CD4-positive, alpha-beta T cell treated with Interleukin-1 beta for 1 hour (primary cell): ENCODE measurements at places on chromosomes 5 and 9.

DNA sequence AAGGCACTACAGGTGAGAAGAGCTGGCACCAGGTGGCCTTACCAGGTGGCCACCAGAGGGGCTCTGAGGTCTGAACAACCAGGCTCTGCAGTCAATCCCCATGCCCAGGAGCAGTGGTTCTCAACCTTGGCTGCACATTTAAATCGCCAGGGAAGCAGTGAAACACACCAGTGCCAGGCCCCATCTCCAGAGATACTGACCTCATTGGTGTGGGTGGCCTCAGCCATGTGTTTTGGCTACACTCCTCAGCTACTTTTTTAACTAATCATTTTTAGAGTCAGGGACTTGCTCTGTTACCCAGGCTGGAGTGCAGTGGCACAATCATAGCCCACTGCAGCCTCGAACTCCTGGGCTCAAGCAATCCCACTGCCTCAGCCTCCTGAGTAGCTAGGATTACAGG lies 56.0 kb downstream of the GABBR2 start:
- DNase-seq = no peak

- DNase-seq = no peak
These were observed 287.9 kb downstream of the SMARCA2 start for GRCh38 chr9:2303056-2303455.

DNA sequence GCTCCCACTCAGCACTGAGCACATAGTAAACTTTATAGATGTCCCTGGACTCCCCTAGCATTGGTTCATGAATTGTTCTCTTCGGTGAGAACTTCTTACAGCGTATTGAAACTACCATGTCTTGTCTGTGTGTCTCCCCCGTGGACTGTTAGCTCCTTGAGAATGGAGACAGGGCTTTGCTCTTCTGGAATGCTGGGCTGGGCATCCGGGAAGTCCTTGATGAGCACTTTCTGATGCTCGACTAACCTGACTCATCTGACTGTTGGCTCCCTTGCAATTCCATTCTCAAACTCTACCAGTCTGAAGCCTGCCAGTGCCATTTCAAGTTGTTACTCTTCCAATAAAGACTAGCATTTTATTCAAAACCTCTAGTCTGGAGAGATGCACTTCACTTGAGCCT lies 15.0 kb upstream of the PFDN1 start:
- DNase-seq = no peak

GRCh38 chr5:168215646-168216045 lies 75.8 kb upstream of the WWC1 start:
- DNase-seq = no peak

DNA sequence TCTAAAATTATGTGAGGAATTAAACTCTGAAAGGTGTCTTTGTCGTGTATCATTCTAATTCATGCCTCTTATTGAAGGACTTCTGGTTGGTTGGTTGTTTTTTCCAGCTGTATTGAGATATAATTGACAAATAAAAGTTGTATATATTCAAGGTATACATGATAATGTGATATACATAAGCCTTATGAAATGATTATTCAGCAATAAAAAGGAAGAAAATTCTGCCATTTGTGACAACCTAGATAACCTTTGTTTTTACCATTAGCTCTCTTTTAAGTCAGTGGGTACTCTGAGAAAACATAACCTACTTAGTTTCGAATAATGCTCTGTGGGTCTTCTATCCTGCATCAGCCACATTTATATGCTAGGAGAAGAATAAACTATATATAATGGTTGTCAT lies 89.6 kb downstream of the RAB3C start:
- DNase-seq = no peak

- DNase-seq = no peak
These were observed 34.5 kb downstream of the HRH2 start for GRCh38 chr5:175692235-175692995.

GRCh38 chr5:75049456-75050351 lies 2.7 kb downstream of the GCNT4 start:
- DNase-seq = peak; percentile 73

DNA sequence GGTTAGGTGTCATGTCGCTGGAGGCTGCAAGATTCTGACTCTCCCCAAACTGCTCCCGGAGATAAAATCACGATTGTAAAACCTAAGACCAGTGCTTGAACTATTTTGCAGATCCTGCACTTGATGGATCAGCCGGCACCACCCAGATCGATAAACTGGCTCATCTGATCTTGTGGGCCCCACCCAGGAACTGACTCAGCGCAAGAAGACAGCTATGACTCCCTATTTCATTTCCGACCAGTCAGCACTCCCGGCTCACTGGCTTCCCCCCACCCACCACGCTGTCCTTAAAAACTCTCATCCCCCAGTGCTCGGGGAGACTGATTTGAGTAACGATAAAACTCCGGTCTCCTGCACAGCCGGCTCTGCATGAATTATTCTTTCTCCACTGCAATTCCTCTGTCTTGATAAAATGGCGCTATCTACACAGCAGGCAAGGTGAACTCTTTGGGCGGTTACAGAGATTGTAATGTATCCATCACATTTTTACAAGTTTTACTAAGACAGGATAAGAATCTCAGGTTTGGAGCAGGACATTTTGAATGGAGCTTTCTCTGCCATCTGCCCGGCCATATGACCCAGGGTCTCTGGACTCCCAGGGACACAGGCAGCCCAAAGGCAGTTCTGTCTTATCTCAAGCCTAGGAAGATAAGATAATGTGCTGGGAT lies 10.6 kb upstream of the PPP1R26 start:
- DNase-seq = peak; percentile 34

DNA sequence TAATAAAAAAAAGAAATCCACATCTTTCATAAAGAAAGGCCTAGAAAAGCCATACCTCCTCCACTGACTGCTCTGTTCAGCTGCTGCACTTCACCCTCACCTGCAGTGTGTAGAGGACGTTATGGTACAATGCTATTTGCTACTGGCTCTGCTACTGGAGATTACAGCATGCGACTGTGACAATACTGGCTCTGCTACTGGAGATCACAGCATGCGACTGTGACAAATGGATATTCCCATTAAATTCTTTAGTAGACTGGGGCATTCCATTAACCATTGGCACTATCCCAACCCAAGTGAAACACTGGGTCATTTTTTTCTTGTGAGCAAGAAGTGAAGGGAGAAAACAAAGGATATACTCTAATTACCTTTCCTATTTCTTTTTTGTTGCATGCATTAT lies 1063.5 kb upstream of the DMAC1 start:
- no peak for DNase-seq

DNA sequence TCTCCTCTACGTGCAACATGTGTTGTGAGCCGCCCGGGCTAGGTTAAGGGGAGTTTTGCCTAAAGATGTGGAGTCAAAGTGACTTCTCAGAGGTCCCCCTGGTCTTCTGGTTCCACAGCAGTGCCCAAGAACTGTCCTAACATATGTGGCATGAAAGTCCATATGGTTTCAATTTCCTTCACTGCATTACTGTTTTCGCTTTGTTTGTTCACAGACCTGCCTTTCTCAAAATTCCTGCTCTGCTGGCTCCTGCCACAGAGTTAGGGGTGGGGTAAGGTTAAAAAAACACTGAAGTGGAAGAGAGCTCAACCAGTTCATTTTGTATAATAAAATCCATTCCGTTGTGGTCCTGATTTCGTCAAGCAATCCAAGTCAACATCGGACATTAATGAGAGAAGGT lies 289.4 kb downstream of the DMAC1 start:
- DNase-seq = no peak

GRCh38 chr5:169265888-169266287 lies 35.1 kb downstream of the SLIT3 start:
- no peak for DNase-seq

- no peak for DNase-seq
These were observed 60.9 kb downstream of the SLC12A2 start for GRCh38 chr5:128144491-128144890.

GRCh38 chr5:179610109-179610902 lies 13.2 kb downstream of the HNRNPH1 start:
- no peak for DNase-seq

- no peak for DNase-seq
These were observed 65.3 kb downstream of the CWC27 start for GRCh38 chr5:64834037-64834436.

DNA sequence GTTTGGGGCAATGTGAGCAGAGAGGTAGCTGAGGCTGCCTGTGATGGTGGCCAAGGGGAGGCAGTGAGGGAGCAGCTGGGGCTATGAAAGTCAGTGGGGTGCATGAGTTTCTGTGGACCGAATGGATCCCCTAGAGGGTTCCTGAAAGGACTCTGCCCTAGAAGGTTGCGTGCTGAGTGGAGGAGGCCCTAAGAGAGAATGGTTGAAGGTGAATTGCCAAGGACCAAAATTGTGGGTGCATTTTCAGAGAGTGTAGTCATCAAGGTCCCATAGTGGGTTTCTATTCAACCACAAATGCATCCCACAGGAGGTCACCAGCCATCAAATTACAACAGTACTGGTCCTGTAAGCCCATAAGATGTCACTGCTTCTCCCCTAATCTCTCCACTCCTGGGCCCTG lies 298.3 kb downstream of the CDK5RAP2 start:
- no peak for DNase-seq

DNA sequence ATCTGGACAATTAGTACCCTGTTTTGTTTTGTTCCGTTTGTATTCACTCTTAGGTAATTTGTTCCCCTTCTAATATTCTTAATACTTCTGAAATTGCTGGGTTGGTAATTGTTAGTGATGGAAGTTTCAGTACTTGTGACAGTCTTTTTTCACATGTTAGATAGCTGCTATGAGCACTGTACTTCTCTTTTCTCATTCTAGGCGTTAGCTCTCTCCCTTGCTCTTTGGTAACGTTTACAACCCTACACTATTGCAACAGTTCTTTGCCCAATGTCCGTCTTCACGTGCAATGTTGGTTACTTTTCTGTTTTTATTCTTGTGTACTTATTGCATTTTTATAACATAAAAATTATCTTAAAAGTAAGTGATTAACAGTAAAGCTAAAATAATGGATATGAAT lies 1509.0 kb downstream of the MAT2B start:
- no peak for DNase-seq

- no peak for DNase-seq
These were observed 191.6 kb upstream of the MSX2 start for GRCh38 chr5:174532455-174533453.
